ENCODE measurements at places on chromosomes 13 and 19.
A peak's percentile ranks its signal among the peaks of the same experiment; 100 is the strongest.

GRCh38 chr19:33950091-33950750 is 153.6 kb downstream of the KCTD15 start:
- no peak for DNase-seq

- no peak for DNase-seq
Observed at GRCh38 chr13:74388626-74389025, 254.4 kb upstream of the KLF12 start.

DNA sequence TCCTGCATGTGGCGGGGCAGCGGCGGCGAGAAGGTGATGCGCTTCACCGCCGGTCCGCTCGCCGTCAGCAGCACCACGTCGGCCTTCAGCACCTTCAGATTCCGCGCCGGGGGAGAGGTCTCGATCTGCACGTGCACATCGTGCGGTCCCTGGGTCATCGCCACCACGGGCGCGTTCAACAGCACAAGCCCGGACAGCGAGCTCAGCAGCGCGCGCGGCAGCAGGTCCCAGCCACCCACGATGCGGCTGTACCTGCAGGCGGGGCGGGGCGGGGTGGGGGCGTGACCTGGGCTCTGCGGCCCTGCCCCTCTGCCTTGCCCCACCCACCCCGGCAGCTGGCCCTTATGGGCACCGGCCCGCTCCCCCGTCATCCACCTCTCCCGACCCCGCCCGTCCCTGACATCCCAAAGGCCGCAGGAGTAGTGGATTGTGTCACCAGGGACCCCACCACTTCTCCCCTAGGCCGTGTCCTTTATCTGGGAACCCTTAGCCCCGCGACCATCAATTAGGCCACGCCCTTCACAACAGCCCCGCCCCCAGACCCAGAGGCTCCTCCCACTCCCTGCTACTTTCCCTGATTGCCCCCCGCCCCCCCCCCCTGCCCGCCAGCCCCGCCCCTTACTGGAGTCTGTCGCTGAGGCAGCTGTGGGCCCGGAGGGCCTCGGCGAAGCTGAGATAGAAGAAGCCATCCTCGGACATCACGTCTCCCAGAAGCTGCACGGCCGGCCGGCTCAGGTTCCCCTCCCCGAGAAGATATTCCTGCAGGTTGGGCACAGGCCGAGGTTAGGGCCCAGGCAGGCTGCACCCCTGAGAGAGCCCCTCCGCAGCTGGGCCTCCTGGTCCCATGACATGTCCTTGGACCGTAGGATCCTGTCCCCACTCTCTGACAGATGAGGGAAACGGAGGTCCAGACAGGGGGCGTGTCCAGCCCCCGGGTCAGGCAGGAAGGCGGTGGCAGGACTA is 6.1 kb downstream of the IL4I1 start:
- peak; percentile 68 for DNase-seq

- DNase-seq, result no peak
Observed at GRCh38 chr19:10384580-10384979, 4.2 kb upstream of the TYK2 start.

DNA sequence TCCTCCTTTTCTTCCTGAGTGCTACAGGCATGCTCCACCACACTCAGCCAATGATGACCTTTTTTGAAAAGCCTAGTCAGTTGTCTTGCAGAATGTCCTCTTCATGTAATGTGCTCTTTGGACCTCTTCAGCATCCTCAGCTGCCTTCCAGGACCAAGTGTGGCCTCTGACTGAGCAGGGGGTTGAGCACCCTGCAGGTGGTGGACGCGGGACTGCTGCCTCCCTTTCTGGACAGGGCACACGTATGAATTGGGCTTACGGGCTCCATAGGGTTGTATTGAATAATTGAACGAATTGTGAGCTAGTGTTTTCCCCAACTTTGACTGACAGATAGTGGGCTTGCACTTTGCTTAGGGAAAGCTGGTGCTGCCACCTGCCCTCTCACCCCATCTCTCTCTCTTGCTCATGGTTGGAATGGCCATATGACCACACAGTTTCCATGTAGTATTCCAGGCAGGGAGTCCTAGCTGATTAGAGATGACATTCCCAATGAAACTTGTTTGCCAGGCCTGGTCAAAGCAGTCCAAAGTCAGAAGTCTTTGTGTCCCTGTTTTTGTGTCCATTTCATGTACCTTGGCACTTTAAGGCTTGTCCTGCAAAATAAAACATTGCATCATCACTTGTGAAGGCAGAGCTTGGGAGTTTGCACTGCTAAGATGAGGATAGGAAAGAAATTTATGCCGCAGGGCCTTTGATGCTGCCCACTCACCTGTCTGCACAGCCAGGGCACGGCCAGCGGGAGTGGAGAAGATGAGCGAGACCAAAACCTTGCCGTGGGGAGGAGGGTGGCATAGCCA is 76.3 kb upstream of the NPAS1 start:
- DNase-seq, result no peak

GRCh38 chr19:2077398-2077797 is 18.7 kb downstream of the MOB3A start:
- DNase-seq, result no peak

- peak; percentile 87 for DNase-seq
Observed at GRCh38 chr19:1040476-1041271, 767 bp downstream of the ABCA7 start.

DNA sequence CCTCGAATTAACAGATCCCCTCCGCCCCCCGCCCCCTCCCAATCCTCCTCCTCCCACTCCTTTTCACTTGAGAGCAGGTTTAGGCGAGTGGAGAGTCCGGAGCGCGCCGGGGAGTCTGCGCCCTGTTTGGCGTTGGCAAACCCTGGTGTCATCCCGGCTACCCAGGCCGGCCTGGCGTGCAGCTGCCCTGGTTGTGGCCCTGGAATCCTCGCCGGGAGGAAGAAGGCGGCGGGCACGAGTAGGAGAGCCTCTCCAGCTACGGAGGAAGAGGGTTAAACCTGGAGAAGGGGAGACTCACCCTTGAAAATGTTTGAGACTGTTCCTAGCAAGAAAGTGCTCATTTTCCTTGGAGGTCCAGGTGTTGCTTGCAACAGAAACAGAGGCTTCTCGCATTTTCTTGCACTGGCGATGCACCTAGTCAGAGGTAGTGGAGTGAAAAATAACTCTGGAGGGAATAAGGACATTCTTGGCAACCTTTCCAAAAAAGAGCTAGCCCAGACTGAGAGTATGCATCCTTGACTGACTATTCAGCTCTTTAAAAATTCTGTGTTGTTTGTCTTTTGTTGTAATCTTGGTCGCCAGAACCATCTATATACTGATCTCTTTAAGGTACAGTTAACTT is 1.3 kb upstream of the SOX21 start:
- DNase-seq, result no peak

GRCh38 chr13:48708764-48709163 is 55.0 kb downstream of the CYSLTR2 start:
- DNase-seq, result no peak

- no peak for DNase-seq
Observed at GRCh38 chr13:97113231-97114001, 108.7 kb upstream of the MBNL2 start.

GRCh38 chr13:101751488-101751887 is 299.0 kb downstream of the ITGBL1 start:
- DNase-seq, result no peak

DNA sequence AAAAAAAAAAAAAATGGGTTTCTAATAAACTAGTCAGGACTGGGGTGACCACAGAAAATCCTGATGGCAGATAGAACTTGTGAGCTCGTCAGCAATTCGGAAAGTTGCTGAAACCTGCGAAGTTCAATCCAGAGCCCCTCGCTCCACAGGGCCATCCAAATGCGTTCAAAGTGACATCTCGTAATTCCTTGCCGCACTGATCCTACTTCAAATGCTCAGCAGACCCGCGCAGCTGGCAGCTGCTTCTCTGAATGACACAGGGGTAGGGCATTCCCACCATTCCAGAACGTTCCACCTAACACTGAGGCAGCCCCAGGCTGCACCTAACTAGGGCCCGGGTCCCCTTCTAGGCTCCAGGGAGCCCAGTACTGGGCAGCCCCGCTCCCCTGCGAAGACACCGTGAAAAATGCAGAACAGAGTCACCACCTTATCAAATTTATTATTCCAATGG is 4.8 kb upstream of the DAPK3 start:
- no peak for DNase-seq

DNA sequence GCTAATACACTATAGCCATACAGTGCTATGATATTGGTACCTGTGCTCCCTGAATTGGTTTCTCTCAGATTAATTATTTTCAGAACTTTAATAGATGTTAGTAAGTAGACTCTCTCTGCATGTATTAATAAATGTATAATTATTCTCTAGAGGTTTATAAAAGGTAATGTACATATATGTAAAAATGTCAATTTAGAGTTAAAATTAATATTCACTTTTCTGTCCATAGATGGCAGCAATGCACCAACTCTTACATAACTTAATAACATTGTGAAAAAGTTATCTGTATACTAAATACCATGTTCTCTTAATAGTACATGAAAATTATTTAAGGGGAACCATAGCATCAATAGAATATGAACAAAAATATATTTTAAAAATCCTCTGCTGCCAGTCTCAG is 515.0 kb upstream of the KLHL1 start:
- no peak for DNase-seq

GRCh38 chr13:36447501-36447900 is 15.2 kb downstream of the CCNA1 start:
- DNase-seq, result no peak

GRCh38 chr19:3073159-3073563 is 10.9 kb upstream of the TLE5 start:
- DNase-seq, result no peak

DNA sequence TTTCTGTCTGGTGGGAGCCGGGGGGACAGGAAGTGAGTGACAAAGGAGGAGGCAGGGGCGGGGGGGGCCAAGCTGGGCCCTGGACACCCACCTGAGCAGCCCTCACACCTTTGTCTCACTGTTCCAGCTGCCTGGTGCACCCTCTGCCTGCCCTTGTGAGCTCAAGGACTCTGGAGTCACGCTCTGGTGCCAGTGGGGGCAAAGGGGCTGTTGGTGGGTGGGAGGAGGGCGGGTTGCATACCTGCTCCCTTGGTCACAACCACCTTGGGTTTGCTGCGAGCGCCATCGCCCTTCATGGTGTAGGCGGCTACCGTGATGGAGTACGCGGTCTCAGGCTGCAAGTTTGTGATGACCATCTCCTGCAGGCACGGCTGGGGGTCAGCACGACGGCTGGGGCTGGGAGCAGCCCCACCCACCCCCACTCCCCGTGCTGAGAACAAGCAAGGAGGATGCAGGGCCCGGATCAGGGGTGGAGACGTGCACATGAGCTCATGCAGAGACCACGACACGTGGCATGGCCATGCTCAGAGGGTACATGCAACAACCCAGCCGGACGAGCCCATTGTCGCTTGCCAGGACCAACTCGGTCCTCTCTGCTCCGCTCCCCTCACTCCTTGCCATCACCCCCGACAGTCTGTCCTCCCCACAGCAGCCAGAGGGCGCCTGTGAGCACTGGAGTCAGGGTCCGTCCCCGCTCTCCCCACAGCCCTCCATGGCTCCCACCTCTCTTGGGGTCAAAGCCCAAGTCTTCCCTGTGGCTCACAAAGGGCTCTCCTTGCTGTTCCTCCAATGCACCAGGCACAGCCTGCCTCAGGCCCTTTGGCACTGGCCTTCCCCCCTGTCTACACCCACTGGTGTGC is 114.9 kb downstream of the PTPRS start:
- no peak for DNase-seq

GRCh38 chr13:30119476-30119875 is 187.9 kb downstream of the KATNAL1 start:
- no peak for DNase-seq

GRCh38 chr13:33868343-33868994 is 50.5 kb downstream of the RFC3 start:
- no peak for DNase-seq

GRCh38 chr19:37059142-37059541 is 19.1 kb upstream of the ZNF420 start:
- no peak for DNase-seq

Data from activated CD4-positive, alpha-beta T cell treated with anti-CD3 and anti-CD28 coated beads, Interleukin-2, amount 50 U/mL, for 1 hour (primary cell).